ENCODE measurements at places on chromosomes 7 and 10.

DNA sequence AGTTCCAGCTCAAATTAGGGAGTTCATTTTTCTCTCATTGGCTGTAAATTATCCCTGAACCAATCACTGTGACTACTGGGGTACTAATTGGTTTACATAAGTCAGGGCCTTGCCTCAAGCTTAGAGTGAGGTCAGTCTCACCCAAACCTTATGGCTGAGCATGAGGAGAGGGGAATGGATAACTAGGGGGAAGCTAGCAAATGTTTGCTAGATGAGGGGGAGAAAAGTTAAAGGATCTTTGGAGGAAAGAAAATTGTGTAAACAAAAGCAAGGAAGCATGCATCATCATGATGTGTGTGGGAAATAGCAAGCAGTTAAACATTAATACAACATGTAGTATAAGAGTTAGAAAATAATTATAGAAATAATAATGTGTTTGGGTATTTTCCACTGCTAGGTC, 121.9 kb downstream of the BBS9 start:
- no peak for DNase-seq

DNA sequence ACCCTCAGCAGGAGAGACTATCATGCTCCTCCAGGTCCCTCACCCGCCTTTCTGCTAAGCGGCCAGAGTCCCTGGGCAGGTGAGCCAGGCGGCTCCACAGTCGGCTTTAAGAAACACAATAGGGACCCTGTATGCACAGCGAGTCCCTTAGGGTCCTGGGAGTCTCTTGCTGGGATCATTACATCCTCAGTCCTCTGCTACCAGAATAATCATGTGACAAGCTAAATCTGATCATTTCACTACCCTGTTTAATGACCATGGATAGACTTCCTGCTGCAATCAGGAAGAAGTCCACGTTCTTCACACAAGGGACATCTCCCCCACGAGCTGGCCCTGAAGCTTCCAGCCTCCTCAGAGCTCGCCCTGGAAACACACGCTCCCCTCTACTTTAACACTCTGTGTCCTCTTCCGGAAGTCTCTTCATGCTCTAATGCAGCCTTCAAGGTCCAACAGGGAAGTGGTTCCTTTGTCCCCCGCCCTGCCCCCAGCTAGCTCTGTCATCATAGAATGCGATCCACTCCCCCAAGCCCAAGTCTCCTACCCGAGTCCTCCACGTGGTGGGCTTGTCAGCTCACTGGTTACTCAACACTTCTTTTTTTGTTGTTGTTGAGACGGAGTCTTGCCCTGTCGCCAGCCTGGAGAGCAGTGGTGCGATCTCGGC, 101.5 kb downstream of the RNF216 start:
- no peak for DNase-seq

DNA sequence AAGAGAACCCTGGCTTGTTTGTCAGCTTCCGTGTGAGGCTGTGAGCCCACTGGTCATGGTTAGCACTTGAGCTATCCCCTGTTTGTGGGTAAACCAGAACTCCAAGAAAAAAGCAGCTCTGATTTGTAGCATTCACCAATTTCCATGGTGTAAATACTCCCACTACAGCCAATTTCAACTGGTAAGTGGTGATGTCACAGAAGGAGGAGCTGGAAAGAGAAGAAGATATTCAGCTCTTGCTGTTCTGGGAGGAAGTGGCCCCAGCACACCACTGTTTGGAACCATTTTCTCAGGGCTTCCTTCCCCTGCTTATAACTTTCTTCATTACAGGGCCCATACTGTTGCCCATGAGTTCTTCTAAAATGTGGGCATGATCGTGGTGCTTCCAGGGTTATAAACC, 500.1 kb upstream of the ZMIZ1 start:
- DNase-seq = no peak

- no peak for DNase-seq
Observed at GRCh38 chr10:114547514-114547913, 110.6 kb downstream of the ABLIM1 start.

- DNase-seq = peak; percentile 76
Observed at GRCh38 chr7:115679976-115680375, 350.6 kb downstream of the TFEC start.

GRCh38 chr10:20785174-20785573, 111.9 kb downstream of the NEBL start:
- no peak for DNase-seq

DNA sequence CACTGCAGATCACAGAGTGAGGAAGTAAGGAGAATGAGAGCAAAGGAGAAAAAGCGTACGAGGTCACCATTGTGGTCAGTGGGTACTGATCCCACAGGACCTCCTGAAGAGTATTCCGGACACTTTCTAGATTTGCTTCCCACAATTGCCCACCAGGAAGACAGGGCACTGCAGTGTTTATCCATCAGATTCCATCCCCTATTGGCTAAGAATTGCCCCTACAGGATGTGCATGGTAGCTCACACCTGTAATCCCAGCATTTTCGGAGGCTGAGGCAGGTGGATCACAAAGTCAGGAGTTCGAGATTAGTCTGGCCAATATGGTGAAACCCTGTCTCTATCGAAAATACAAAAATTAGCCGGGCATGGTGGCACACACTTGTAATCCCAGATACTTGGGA, 5.3 kb upstream of the FHIP2A start:
- DNase-seq = no peak

DNA sequence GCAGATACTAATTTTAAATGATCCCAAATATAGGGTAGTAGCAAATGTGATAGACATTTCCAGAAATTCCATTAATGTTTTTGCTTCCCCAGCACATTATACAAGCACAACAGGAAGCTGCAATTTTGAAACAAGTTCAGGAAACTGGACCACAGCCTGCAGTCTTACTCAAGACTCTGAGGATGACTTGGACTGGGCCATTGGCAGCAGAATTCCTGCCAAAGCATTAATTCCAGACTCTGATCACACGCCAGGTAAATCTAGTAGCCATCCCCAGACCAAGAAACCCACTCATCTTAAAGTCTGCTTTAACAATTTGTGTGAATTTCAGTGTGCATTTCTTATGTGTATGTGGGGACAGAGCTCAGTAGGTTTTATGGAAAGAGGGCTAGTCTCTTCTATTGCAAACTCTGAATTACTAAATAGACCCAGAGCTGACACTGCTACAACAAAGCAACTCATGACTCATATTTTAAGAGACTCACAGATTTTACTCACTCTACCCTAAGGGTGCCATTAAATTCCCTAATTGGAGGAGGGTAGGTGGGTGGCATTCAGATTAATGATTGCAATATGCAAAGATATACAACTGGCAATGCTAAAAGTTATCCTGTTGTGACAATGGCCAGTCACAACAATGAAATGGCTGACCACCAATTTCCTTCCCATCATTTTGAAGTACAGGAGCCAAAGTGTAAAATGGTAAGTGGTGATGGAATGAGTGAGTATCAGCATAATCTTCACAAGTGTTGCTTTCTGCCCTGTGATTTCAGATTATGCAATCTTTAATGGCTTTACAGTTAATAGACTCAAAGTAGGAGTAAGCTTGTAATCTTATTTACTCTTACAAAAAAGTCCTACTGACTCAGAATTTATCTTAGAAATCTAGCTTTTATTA, 317.6 kb upstream of the PLXDC2 start:
- DNase-seq = no peak
